ENCODE measurements at places on chromosomes 3 and 15.
A peak's percentile ranks its signal among the peaks of the same experiment; 100 is the strongest.

GRCh38 chr3:132071043-132071442 lies 36.2 kb upstream of the CPNE4 start:
- DNase-seq: no peak

DNA sequence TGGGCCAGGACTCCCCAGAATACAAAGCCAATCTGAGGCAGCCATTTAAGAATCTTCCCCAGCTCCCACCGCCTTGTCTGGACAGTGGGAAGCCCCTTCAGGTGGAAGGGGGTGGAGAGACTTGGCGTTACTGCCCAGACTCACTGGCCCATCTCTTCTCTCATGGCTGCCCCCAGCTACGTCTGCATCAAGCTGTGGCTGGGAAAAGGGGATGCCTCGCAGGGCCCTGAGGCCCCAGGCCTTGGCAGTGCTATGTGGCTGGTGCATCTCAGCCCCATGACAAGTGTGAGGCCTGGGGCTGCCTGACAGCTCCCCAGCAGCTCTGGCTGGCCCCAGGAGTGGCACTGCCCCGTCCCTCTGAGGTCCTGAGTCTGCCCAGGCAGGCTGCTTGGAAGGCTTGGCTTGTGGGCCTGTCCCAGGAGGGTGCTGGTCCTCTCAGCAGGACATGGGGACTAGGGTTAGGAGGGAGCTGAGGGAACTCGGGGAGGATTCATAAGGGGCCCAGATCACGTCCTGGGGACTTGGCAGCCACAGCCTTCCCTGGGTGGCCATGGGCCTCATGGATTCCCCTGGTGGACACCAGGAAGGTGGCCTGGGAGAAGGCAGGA lies 20.2 kb upstream of the SLC41A3 start:
- DNase-seq: no peak

GRCh38 chr3:61415201-61415600 lies 146.2 kb upstream of the PTPRG start:
- DNase-seq: no peak

GRCh38 chr3:150376001-150376848 lies 31.9 kb upstream of the TSC22D2 start:
- no peak for DNase-seq

- no peak for DNase-seq
Observed at GRCh38 chr3:52379610-52380009, 63.5 kb downstream of the DNAH1 start.

DNA sequence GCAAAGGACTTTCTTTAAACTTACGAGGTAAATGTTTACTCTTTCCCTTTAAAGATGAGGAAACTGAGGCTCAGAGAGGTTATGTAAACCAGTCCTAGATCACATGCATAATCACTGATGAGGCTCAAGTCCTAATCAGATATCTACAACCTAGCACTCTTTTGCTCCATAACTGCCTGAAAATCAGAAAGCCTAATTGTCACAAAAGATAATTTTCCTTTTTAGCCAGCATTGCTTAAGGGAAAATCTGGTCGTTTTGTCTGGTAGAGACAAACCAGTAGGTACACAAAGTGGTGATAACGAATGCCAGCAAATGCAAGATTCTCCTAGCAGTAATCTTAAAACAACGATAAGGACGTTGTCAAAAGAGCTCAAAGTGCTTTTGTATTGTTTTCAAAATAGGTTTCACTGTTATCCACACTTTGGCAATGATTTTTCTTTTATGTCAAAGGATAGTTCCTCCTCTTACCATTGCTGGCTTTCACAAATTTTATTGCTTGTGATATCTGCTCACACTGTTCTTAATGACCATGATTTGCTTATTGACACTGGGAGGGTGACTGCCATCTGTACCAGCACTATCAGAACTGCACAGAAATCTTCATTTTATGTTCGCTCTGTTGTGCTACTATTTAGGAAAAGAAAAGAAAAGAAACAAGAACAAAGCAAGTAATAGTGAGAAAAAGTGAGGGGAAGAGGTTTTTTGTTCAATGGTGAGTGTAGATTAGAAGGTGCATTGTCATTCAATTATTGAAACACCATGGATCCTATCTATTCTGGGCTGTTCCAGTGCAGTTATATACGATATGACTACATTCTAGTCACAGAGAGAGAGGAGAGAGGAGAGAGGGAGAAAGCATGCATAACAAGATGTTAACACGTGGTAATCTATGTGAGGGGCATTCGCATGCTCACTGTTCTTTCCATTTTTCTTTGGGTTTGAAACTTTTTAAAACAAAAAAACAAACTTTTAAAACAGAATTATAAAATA lies 13.7 kb downstream of the IQCH start:
- no peak for DNase-seq

DNA sequence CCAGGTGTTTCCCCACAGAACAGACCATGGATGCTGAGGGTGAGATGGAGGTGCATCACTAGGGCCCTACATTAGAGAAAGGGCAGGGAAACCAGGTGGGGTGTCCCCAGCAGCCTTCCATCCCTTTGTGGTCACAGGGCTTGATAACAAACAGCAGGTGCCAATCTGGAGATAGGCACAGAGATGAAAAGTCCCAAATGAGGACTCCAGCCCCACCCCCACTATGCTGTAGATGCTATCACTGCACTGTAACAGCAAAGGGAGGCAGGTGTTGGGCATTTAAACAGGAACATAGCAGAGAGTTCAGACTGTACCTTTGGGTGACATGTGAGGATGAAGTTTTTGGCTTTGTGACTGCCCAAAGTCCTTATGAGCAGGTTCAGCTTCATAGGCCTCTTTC lies 21.4 kb downstream of the IL20RB start:
- DNase-seq: no peak

- DNase-seq: no peak
Observed at GRCh38 chr15:60626669-60627068, 147.7 kb upstream of the ICE2 start.

DNA sequence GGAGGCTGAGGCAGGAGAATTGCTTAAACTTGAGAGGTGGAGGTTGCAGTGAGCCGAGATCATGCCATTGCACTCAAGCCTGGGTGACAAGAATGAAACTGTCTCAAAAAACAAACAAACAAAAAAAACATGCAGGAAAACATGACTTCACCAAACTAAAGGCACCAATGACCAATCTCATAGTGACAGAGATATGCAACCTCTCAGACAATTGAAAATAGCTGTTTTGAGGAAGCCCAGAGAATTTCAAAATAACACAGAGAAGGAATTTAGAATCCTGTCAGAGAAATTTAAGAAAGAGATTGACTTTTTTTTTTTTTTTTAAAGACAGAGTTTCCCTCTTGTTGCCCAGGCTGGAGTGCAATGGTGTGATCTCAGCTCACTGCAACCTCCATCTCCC lies 26.1 kb downstream of the NCBP2 start:
- no peak for DNase-seq

DNA sequence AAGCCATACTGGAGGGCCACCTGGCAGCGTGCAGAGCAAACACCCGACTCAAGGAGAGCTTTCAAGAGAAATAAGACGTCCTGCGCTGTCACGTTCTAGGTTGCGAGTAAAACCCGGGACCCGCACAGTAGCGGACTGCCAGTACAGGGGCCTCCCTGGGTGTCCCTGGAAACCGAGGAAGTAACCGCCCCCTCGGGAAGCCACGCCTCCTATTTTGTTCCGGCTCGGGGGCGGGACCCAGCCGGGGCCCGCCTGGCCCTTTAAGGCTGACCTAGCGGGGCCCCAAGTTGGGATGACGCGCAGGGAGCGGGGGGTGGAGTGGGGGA lies 218 bp upstream of the MAPKAPK3 start:
- peak; percentile 93 for DNase-seq

DNA sequence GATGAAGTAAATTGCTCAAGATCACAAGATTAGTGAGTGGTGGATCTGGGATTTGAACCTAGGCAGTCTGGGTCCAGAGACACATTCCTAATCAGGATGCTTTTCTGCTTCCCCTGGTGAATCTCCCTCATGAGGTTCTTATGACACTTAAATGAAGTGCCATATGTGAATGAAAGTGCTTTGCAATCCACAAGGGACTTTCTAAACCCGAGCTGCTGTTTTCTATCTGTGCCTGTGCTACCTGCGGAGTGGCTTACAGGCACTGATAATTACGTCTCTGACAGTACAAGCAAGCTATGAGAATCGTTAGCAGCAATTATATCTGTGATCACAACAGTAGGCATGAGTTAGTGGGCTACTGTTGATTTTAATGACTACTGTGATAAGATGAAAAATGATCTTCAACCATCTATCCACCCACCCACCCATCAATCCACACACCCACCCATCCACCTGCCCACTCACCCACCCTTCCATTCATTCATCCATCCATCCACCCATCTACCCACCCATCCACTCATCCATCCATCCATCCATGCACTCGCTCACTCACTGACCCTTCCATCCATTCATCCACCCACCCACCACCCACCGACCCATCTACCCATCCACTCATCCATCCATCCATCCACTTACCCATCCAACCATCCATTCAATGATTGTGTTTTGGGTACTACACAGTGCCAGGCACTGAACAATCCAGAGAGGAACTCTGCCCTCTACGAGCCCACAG lies 51.8 kb downstream of the ATP2B2 start:
- no peak for DNase-seq

GRCh38 chr3:190456770-190457169 lies 7.1 kb upstream of the TMEM207 start:
- no peak for DNase-seq

DNA sequence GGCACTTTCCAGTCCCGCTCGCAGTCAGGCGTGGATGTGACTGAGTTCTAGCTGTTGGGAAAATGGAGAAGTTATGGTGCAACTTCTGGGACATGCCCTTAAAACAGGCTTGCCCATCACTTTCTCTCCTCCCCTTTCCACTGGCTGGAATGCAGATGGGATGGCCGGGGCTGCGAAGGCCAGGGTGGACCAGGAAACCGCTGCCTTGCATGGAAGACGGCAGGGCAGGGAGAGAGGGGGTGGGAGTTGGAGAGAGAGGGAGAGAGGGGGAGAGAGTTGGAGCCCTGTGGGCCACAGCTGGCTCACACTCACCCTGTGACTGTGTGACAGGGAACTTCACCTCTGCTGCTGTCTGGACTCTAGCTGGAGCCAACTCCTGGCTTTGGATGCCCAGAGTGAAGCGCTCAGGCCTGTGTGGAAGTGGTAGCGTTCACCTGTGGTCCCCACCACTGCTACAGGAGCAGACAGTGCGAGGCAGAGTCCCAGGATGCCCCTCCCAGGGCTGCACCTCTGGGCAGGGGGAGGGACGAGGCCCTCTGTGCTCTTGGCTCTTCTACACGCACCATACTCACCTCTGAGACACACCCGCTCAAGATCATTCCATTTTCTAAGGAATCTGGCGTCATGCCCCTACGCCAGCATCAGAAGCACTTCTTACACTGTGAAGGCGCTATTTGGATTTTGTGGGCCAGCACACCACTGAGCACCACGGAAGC lies 36.6 kb downstream of the KLHL25 start:
- no peak for DNase-seq

DNA sequence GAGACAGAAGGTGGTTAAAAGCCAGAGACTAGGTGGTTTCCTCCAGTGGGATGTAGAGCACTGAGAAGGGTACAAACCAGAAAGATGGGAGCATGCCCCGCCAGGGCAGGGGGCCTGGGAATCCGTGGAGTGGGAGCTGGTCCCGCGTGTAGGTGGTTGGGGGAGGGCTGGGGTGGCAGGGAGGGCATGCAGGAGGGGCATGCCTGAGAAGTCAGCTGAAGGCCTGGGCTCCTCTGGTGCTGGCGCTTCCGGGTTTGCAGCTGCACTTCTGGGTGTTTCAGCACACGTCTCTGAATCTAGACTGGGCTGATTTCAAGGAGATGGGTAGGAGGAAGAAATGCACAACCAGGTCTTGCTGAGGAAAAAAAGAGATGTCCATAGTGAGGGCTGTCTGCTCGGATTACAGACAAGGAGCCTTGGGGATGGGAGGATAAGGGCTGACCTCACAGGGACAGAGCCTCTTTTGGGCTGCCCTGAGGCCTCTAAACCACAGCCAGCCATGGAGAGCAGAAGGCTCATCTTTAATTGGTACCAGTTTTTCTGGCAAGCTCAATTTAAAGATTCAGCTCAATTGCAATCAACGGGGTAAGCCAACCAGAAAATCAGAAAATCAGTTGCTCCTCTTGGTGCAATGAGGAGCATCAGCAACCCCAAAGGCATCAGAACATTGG lies 151.9 kb downstream of the FAM43A start:
- DNase-seq: no peak
